ENCODE measurements at places on chromosomes 4 and X.

DNA sequence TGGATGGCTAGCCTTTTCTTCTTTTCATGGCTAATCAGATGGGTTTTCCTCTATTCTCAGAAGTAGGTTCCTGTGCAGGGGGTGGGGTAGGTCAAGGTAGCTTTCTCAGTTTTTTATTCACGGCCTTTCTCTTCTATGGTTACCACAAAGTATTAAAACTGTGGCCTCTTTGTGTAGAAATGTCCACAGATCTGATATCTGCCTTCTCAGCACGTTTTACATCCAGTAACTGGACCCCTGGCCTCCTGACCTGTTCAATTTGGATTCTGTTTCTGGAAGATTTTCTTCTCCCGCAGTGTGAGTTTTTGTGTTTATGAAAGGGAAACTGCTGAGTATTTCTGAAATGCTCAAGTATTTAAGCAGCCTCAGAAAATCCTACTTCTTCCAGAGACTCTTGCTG, 688.5 kb downstream of the RAPGEF2 start:
- no peak for DNase-seq

DNA sequence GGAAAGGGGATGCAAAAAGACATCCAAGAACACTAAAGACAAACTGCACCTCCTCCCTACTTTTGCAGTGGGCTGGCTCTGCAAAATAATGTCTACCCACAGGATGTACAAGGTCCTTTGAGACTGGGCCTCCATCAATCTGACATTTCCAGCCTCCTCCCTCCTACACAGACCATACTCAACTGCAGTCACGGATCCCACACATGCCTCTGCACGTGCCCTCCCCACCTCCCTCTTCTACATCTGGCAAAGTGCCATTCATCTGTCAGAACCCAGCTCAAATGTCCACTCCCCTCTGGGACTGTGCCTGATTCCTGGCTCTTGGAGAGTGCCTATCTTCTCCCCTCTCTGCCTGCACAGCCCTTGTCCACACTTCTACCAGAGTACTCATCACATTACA, 50.3 kb downstream of the CHRDL1 start:
- no peak for DNase-seq

GRCh38 chrX:50152456-50152855, 48.4 kb downstream of the AKAP4 start:
- no peak for DNase-seq

DNA sequence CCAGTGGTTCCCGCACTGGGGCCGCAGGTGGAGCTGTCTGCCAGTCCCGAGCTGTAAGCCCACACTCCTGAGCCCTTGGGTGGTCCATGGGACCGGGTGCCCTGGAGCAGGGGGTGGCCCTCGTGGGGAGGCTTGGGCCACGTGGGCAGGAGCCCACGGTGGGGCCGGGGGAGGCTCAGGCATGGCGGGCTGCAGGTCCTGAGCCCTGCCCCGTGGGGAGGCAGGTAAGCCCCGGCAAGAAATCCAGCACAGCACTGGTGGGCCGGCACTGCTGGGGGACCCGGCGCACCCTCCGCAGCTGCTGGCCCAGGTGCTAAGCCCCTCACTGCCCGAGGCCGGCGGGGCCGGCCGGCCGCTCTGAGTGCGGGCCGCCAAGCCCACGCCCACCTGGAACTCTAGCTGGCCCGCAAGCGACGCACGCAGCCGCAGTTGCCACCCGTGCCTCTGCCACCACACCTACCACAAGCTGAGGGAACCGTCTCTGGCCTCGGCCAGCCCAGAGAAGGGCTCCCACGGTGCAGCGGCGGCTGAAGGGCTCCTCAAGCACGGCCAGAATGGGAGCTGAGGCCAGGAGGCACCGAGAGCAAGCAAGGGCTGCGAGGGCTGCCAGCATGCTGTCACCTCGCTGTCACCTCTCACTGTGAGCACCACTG, 2.0 kb upstream of the METAP1 start:
- no peak for DNase-seq

DNA sequence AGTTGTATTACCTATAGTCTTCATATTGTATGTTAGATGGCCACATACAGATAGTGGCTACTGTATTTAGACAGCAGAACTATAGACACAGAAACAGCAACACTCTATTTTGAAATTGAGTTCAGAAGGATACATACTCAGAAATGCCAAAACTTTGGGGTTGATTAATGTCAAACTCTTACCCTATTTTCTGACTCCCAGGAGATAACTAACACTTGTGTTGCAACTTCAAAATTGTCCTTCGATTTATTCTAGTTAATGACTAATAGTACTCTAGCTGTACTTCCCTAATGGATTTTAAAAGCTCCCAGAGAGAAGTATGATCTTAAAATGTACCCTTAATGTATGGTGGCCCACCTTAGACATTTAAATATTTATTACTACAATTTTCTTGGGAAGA, 229.9 kb upstream of the UGT8 start:
- no peak for DNase-seq

DNA sequence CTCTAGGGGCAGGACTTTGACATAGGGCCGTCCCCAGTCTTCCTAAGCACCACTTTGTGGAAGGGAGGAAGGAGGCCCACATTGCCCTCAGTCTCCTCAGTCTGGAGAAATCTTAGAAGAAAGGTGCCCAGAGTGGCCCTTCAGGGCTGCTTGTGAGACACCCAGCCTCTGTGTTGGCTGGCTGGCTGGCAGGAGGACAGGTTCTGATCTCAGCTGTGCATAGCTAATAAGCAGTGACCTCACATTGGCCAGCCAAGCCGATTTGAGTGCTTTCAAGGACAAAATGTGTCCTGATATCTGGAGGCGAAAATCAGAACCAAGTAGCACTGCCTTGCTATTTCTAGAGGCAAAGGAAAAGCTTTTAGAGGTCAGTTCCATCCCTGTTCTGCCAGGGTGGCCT, 211.5 kb downstream of the BCOR start:
- DNase-seq, result no peak

DNA sequence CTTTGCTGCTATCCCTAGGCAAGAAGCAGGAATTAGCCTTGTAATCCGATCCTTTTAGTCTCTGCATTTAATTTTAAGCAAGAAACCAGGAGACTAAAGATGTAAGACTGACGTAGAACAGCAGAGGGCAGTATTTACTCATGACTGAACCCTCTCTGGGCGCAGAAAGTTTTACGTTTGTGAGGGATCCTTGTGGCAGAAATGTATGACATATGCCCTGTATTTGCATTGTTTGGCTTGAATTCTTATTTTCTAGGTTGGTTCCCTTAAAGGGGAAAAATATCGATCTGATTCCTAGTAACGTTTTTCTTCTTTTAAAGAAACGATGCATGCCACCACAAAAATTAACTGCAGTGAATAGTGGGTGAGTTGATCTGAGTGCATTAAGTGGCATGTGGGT, 1.3 kb upstream of the FAT4 start:
- peak; percentile 91 for DNase-seq

GRCh38 chrX:153793291-153793690, 884 bp downstream of the IDH3G start:
- DNase-seq, result no peak

DNA sequence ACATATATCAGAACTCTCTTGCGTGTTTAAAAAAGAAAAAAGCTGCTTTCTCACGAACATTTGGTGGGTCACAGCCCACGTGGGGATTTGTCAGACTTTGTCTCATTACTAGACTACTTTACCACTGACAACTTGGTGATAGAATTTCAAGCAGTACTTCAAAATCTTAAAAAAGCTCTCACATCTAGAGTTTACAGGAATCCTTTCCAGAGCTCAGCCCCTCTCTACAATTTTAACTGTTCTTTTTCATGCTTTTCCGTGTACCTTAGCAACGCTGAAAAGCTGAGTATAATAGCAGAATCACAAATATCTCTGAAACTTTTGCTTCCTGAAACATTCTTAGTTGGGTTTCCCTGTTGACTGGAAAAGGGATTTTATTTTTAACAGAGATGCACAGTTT, 50.2 kb downstream of the SMAD1 start:
- no peak for DNase-seq

- DNase-seq, result no peak
Measured at GRCh38 chr4:15891312-15891711, 47.2 kb downstream of the FGFBP1 start.

DNA sequence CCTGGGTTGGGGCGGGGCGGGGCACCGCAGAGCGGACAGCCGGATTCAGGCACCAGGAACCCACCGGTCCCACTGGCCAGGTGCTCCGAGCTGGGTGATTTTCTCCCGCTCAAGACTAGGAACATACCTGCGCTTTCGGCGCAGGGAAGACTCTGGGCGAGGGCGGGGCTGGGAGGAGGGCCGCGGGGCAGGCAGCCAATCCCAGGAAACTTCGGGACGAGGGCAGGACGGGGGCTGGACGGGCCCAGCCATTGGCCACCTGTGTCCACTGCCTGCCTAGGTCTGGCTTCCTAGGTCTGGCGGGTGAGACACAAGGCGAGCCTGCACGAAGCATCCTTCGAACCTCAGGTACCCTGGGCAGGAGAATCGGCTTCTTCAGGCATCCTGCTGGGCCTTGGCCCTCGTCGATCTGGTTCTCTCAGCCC, 274 bp upstream of the ERVMER34-1 start:
- no peak for DNase-seq

DNA sequence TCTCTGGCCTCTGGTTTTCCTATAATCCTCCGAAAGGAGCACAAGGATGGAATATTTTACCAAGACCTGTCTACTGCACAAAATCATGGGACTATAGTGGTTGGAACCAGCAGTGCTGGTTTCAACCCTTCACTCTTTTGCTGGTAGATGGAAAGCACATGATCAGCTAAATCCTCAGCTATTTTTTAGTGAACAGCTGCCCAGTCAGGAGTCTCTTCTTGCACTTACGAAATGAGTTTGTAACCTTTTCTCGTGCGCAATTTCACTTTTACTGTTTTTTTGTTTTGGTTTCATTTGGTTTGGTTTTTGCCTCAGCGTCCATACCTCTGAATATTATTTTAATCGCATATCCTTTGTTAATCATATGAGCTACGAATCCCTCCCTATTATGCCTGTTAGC, 418.5 kb upstream of the CPEB2 start:
- DNase-seq, result no peak

GRCh38 chrX:50206753-50207152, 2.2 kb downstream of the CCNB3 start:
- DNase-seq, result no peak

DNA sequence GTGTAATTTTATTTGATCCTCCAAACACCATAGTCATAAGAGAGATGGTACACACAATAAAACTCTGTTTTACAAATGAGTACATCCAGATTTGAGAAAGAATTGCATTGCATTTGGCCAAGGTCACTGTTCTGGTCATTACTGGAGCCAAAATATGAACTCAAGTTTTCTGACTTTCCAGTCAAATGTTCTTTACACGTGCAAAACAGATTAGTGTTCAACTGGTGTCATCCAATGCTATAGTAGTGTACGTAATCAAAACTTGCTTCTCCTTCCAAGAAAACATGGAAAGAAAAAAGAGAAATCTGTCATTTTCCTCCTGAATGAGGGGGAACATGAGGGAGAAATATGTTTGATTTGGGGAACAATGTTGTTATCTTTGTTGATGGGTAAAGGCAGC, 291.9 kb downstream of the NAF1 start:
- DNase-seq, result no peak

- DNase-seq, result no peak
Measured at GRCh38 chrX:17072721-17073230, 126.3 kb downstream of the REPS2 start.

DNA sequence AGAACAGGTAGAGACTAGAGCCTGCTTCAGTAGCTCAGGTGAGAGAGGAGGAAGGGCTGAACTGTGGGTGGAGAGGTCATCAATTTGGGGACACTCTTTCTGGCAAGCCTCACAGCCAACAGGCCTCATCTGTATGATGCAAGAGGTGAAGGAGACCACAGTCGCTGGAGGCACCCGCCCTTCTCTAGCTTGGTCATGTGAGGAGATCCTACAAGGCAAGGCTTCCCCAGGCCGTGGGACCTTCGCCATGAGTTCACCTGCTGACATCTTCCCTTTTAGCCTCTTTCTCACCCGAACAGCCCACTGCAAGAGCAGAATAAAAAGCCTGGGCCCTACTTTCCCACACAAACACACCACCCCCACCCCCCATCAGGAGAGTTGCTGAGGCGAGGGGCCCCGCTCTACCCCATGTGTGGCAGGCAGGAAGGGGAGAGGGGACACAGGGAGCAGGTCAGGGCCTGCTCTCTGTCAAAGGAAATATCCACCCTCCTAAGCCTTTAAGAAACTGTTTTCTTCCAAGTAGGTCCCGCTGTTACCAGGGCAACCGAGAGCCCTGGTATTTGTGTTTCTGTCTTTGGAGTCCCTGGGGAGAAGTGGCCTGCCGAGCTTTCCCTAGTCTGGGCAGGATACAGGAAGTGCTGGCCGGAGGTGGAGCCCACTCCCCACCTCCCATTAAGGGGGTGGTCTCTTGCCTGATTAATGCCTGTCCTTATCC, 8.1 kb downstream of the RTL5 start:
- peak; percentile 46 for DNase-seq

DNA sequence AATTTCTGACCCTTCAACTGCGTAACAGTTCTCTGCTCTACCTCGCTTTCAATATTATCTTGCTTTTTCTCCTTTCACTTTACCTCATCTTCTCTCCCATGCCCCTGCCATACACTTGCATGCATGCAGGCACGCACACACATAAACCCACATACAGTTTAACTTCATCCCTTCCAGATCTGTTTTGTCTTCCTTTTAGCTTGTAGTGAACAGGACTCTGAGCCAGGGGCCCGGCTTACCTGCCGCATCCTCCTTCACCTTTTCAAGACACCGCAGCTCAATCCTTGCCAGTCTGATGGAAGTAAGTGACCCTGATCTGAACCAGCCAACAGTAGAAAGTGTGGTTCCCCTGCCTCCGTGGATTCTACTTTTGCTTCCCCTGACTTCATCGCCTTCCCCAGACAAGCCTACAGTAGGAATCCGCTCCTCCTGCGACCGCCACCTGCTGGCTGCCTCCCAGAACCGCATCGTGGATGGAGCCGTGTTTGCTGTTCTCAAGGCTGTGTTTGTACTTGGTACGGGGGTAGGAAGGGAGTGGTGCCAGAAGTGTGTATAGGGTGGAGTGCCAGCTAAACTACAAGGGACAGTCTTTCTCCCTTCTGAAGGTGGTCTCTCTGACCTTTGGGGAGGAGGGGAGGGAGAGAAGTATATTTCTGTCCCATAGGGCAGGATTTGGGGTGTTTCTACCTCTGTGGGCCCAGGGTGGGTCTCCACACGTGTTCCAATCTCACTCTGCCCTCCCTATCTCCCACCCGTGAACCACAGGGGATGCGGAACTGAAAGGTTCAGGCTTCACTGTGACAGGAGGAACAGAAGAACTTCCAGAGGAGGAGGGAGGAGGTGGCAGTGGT, 10.7 kb downstream of the MED12 start:
- DNase-seq, result peak; percentile 39

GRCh38 chr4:153651587-153651986, 32.5 kb upstream of the TLR2 start:
- no peak for DNase-seq

GRCh38 chr4:95839891-95840290, at the start of gene PDHA2:
Gene PDHA2 (plus strand): TSS chr4:95840093. CDS start chr4:95840151, 58 bp downstream.
- no peak for DNase-seq

GRCh38 chr4:64882311-64883086, 473.2 kb upstream of the TECRL start:
- DNase-seq, result no peak

- DNase-seq, result peak; percentile 22
Measured at GRCh38 chr4:15317246-15317645, 110.6 kb upstream of the C1QTNF7 start.

Data from fibroblast of skin of abdomen (primary cell).